ENCODE measurements at places on chromosomes 6 and 20. TPM values are rescaled to one million over a fixed set of nuclear protein-coding genes. Genes with fewer than 3 reads are reported as not detected.

- no peak for DNase-seq
Observed at GRCh38 chr20:15642676-15643075, 930.6 kb downstream of the KIF16B start.

DEFB124 gene
- not detected for total RNA-seq

CEP57L1 gene
- 17.2 TPM for total RNA-seq

TREML1 gene
- total RNA-seq = not detected

GRCh38 chr6:71887744-71888230 lies 1.4 kb downstream of the RIMS1 start:
- no peak for DNase-seq

GRCh38 chr20:36969478-36970186 lies 18.1 kb upstream of the SAMHD1 start:
- DNase-seq = no peak

CLVS2 gene
- total RNA-seq = not detected

EYS gene
- total RNA-seq = 0.10 TPM

GRCh38 chr6:42315991-42316970 lies 98.6 kb upstream of the MRPS10 start:
- DNase-seq = peak; percentile 98

GRCh38 chr6:7684076-7684475 lies 41.8 kb upstream of the BMP6 start:
- DNase-seq = no peak

DNA sequence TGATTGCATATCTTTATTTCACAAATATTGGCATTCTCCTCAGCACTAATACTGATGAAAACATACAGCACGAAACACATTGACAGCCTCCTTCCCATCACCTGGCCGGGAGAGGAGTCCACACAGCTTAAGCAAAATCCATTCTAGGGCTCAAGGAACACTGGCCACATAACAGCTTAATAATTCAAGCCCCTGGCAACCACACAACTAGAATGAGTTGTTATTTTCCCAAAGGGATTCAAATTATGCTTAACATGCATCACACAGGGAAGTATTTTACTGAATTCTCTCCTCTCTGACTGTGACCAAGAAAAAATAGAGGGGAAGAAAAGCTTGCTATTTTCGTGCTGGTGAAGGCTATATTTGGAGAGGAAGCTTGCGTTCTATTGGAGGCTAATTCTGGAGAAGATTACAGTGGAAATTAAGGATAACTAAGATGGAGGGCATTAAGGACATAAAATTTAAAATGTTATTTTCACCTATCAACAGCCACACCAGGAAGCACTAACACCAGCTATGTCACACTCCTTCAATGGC lies 198.5 kb downstream of the ADGRG6 start:
- DNase-seq = no peak

DNA sequence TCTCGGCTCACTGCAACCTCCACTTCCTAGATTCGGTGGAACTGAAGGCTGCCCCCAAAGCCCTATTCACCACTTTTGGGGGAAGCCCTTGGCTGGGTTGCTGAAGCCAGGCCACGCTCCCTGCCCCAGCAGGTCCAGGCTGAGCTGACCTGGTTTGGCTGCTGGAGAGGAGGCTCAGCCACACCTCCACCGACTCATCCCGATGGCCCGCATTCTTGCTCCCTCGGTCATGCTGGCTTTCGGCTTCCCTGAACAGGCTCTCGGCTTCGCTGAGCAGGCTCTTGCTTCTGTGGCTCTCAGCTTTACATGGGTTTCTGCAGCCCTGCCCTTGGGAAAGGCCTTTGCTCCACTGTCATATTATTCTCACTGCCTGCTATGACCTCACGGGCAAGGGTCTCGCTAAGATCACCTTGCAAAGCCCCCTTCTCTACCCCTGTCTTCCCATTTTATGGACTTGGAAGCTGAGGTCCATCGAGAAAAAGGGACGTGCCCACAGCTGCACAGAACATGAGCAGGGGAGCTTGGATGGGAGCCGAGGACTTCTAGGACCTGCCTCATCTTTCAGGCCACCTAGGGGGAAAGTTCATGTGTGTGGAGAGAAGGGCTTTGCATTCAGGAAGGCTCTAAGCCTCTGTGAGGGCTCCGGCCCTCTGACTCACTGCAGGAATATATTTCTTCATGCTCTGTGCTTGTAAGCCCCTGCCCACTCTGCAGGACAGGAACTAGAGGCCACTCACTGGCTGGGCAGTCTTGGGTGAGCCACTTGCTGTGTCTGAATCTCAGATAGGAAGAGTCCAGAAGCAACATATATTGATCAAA lies 15.6 kb downstream of the ARHGAP40 start:
- peak; percentile 85 for DNase-seq

DNA sequence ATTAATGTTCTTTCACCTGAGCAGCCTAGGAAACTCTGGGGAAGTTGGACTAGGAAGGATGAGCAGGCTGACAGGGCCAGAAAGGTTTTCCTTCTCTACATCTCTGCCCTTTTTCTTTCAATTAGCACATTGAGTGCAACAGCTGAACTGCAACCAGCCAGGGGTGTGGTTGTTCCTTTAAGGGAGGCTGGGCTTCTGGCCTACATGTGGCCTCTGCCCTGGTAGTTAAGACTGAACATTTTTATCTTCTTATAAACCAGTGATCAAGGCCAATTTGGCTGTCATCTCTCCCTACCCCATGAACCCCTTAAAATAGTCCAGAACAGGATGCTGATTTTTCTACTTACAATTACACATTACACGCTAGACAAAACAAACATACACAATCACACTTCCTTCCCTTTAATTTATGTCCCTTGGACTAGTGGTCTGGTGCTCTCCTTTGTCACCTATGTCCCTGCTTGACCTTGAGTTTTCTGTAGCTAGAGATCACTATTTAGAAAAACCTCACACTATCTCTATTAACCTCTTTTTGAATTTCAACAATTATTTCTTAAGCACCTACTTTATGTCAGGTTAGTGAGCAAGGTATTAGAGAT lies 60.3 kb downstream of the RNF217 start:
- DNase-seq = no peak

DNA sequence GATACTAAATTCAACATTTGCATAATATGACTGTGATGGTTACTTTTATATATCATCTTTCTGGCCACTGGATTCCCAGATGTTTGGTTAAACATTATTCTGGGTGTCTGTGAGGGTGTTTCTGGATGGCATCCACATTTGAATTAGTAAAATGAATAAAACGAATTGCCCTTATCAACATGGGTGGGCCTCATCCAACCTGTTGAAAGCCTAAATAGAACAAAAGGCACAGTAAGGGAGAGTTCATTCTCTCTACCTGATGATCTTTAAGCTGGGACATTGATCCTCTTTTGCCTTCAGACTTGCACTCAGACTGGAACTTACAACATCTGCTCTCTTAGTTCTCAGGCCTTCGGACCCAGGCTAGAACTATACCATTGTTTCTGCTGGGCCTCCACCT lies 57.6 kb downstream of the CD24 start:
- no peak for DNase-seq

DNA sequence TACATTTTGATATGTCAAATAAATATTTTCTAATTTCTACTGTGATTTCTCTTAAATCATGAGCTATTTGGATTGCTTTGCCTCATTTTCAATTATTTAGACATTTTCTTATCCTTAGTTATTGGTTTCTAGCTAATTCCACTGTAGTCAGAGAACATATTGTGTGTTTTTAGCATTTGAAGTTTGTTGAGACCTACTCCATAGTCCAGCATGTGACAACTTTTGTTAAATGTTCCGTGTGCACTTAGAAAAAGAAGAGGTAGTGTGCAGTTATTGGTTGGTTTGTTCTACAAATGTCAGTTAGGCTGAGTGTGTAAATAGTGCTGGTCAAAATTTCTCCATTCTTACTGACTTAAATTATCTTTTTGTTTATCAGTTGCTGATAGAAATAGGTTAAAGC lies 138.8 kb downstream of the BCAS1 start:
- DNase-seq = no peak

DNA sequence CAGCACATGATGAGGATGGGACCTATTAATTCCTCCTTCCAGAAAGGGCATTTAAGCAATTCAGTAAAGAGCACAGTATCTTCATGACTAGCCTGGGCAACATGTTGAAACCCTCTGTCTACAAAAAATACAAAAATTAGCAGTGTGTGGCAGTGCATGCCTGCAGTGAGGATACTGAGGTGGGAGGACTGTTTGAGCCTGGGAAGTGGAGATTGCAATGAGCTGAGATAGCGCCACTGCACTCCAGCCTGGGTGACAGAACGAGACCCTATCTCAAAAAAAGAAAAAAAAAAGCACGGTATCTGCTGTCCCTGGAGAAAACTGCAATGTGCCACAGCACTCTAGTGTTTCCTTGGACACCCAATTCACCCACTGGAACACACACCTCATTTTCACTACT lies 18.4 kb downstream of the SAMD3 start:
- DNase-seq = no peak

DNA sequence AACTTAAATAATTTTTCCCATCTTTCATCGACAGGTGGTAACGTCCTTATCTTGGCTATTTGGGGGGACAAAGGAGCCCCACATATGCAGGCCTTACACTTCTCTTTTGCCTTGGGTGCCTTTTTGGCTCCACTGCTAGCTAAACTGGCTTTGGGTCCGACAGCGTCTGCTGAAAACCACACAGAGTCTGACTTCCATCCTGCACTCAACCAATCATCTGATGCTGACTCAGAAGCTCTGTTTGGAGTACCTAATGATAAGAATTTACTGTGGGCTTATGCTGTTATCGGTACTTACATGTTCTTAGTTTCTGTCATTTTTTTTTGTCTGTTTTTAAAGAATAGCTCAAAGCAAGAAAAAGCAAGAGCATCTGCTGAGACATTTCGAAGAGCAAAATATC lies 178.5 kb downstream of the SLC16A10 start:
- no peak for DNase-seq

SLC26A8 gene
- not detected for total RNA-seq

DNA sequence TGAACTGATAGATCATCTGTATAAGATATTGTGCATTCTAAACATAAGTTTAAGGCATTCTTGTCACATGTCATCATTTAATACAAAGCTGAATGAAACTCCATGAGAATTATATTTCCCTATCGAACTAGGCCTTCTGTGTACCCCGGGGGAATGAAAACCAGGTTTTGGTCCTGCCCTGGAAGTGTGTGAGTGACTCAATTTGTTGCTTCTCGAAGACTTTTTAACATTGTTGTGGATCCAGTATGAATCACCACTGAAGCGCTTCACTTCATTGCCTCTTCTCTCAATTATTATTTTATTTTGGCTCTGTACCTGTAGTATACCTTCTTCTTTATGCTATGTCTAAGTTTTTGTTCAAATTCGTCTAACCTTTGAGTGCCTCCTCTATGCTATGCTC lies 150.8 kb downstream of the GRIK2 start:
- peak; percentile 56 for DNase-seq

GRCh38 chr6:113496166-113496565 lies 361.0 kb upstream of the MARCKS start:
- DNase-seq = no peak

SLC44A4 gene
- total RNA-seq = 26.6 TPM

DNA sequence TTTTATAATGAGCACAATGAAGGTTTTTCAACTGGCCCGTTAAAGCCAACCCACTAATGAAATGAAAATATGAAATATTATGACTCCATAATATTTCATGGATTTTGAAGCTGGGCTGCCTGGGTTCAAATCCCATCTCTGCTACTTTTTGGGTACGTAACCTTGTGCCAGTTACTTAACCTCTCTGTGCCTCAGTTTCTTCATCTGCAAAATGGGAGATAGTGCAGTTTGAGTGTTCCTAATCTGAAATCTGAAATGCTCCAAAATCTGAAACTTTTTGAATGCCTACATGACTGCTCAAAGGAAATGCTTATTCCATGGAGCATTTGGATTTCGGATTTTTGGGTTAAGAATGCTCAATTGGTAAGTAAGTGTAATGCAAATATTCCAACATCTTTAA lies 29.5 kb downstream of the PTPRA start:
- DNase-seq = no peak

LY6G5B gene
- total RNA-seq = not detected

GRCh38 chr20:63274381-63275228 lies 2.0 kb downstream of the ARFGAP1 start:
- DNase-seq = peak; percentile 6

DNA sequence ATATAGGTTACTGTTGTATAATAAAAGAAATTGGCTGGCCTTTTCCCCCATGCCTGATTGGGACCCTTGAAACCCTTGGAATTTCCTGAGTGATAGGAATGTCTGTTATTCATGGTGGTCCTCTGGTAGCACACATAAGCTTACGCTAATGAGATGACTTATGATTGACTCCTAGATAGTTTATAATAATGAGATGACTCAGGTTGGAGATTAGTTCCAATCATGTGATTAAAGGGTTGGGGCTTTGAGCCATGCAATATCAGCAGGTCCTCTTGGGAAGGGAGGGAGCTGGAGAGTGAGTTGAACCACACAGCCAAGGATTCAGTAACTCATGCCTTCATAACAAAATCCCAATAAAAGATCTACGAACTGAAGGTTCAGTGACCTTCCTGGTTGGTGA lies 407.6 kb upstream of the MANEA start:
- DNase-seq = no peak

DNA sequence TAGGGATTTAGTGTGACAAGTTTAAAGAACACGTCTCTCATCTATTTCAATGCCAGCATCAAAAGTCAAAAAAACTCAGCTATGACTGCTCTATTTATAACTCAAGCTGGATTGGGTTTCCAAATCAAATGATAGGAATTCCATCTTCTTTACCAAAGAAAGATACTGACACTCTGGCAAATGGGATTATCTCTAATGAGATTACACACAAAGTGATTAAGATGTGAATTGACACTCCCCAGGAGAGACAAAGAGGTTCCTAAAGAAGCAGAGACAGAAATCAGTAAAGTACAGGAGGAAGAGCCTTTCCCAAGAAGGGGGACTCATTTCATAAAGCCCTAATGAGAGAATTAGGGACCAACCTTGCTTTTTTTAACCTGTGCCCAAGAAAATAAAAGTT lies 92.1 kb downstream of the ID4 start:
- DNase-seq = no peak

- no peak for DNase-seq
Observed at GRCh38 chr20:53635221-53635620, 41.6 kb upstream of the ZNF217 start.

GRCh38 chr20:37994512-37994911 lies 38.7 kb downstream of the TTI1 start:
- peak; percentile 84 for DNase-seq

DNA sequence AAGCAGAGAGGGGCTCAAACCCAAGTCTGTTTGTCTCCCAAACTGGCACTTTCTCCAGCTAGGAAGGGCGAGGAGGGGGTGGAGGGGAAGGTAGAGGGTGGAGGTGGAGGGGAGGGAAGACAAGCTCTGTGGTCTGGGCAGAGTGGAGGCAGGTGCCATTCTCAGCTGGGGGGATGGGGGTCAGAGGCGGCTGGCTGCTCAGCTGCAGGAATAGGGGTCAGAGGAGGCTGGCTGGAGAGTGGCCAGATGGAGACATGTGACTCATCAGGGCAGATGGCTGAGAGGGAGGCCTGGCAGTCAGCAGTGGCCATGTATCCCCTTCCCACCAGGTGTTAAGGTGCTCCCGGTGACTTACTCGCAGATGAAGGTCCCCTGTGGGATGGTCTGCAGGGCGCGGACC lies 3.5 kb upstream of the SLC44A4 start:
- peak; percentile 43 for DNase-seq

SLC32A1 gene
- total RNA-seq = not detected

All from renal cortical epithelial cell (primary cell).